ENCODE measurements at places on chromosomes 2 and 18.

GRCh38 chr2:5195636-5196035 lies 496.5 kb upstream of the SOX11 start:
- DNase-seq: no peak

GRCh38 chr18:48780201-48780912 lies 170.4 kb downstream of the SMAD7 start:
- DNase-seq: no peak

GRCh38 chr18:57833441-57834101 lies 30.5 kb upstream of the ATP8B1 start:
- no peak for DNase-seq

DNA sequence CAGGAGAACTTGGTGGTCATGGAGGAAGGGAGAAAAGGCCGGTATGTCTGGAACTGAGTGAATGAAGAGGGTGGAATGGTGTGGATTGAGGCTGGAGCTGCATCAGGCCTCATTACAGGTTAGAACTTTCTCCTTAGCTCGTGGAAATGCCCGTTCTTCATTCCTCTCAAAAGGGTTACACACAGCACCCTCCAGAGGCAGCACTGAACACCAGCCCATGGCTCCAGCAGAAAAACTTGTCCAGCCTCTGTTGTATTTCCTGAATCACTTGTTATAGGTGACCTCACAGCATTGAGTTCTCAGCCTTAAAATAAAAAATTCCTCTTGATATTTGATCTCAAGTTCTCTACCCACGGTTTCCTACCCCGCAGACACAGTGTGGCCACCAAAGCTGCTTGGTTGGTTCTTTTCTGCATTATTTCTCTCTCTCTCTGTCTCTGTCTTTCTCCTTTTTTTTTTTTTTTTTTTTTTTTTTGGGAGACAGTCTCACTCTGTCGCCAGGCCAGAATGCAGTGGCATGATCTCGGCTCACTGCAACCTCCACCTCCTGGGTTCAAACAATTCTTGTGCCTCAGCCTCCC lies 89.6 kb downstream of the ITGB1BP1 start:
- no peak for DNase-seq

- no peak for DNase-seq
Measured at GRCh38 chr18:621291-622043, 24.7 kb downstream of the CLUL1 start.
